ENCODE measurements at places on chromosomes 11 and 22.
A peak's percentile ranks its signal among the peaks of the same experiment; 100 is the strongest.

- no peak for DNase-seq
Observed at GRCh38 chr22:50297510-50298265, 9.8 kb downstream of the PLXNB2 start.

DNA sequence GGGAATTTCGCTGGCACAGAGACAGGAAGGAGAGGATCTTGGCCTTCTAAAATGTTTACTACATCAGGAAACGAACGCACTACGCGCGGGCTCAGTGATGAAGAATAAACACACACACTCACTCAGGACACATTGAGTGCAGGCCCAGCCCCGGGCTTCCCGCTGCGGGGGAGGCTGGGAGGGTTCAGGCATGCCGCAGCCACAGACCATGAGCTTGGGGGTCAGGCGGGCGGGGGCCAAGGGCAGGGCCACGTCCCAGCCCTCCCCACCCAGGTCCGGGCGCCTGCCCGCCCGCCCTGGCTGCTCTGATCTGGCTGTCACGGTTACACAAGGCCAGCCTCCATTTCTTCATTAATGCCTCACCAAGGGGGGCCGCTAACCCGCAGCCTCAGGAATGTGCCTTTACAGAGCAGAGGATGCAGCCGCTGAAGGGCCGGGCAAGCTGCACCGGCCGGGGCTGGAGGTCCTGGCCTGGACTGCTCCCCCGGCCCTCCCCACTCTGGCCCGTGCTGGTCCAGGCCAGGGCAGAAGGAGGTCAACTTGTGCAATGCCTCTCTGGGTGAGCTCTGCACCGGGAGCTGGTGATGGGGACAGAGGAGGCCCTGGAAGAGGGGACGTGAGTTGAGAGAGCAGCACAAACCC, 41.7 kb downstream of the IGF2 start:
- no peak for DNase-seq

DNA sequence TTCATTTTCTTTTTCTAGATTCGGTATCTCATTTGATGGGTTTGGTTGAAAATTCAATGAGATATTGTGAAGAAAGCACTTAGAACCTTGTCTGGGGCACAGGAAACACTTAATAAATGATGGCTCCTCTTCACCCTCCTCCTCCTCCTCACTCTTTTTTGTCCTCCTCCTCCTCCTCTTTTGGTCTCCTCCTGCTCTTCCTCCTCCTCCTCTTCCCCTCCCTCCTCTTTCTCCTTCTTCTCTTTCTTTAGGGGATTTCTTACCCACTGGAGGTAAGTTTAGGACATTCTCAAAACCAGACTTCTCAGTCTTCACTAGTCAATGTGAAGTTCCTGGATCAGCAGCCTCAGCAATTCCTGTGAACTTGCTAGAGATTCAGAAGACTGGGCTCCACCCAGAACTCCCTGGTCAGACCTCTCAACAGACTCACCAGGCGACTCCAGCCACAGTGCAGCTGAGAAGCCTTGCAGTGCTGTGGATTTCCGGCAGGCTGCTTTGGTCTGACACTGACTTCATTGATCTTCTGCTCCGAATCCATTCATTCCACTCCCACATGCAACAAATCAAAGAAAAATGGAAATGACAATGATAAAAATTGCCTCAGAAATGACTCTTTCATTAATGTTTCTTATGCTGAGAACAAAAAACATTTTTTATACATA, 368.6 kb upstream of the B3GAT1 start:
- no peak for DNase-seq

DNA sequence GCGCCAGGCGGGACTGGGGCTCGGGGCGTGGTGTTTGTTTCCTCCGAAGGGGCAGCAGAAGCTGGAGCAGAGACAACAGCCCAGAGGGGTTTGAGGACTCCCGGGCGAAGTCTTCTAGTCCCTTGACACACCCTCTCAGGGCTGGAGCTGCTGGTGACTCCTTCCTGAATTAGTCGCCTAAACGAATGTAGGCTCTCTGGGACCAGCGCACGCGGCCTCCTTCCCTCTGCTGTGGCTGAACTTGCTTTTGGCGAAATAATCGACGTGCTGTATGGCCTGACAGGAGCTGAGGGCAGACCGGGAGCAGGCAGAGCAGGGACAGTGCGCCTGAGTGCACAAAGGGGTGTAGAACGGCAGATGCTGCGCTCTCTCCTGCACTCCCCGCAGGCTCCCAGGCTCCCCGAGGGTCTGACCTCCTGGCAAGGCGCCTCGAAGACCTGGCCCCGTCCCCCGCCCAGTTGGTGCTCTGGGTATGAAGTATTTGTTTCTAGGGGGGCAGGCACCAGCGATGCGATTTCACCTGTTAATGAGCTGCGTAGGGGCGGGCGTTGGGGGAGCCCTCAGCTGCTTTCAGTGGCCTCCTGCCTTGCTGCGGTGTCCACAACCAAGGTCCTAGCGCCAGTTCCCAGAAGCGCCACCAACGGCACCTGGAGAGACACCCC, 5.3 kb downstream of the SLC17A6 start:
- DNase-seq, result no peak

DNA sequence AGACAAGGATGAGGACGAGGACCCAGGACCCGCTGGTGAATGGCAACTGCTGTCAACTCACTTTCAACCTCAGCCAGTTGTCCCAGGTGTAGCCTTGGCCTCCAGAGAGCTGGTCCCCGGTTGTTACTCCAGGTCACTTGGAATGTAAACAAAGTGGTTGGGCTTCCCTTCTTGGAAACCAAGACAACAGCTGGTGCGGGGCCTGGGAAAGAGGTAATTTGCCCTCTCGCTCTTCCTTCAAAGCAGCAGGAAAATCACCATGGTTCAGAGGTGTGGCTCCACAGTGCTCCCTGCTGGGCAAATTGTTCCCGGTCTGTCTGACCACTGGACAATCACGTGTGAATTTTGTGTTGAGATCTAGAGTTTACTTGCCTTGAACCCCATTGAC, 15.0 kb downstream of the SLC1A2 start:
- DNase-seq, result no peak

DNA sequence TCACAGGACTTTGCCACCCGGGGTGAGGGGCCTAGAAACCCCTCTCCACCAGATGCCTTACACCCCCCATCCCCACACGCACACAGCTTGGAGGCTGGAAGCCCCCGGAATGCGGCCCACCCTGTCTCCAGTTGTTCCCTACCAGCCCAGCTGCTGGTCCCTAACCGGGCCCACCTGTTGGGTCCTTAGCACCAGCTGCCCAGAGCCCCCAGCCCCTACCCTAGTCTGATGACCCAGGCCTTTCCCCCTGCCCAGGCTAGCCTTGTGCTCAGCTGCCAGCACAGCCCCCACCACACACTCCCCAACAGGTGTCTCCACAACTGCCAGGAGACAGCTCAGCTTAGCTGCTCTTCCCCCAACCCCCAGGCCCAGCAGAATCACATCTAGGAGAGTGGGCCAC, 67.1 kb downstream of the CDKN1C start:
- no peak for DNase-seq

DNA sequence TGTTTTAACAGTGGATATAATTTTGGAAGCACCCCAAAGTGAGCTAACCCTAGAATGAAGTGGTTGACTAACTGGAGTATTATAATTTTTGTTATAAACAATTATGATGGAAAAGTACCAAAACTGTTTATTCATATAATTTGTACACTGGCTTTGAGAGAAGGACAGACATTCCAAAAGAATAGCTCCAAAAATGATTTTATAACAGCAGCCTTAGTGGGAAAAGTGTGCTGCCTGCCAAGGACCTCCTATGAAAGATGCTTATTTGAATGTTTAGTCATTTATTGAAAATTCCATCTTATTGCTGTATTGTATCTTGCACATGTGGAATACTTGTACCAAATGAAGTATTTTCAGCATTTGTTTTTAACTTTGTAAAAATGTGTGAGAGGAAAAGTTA, 169.8 kb downstream of the GUCY1A2 start:
- DNase-seq, result no peak

DNA sequence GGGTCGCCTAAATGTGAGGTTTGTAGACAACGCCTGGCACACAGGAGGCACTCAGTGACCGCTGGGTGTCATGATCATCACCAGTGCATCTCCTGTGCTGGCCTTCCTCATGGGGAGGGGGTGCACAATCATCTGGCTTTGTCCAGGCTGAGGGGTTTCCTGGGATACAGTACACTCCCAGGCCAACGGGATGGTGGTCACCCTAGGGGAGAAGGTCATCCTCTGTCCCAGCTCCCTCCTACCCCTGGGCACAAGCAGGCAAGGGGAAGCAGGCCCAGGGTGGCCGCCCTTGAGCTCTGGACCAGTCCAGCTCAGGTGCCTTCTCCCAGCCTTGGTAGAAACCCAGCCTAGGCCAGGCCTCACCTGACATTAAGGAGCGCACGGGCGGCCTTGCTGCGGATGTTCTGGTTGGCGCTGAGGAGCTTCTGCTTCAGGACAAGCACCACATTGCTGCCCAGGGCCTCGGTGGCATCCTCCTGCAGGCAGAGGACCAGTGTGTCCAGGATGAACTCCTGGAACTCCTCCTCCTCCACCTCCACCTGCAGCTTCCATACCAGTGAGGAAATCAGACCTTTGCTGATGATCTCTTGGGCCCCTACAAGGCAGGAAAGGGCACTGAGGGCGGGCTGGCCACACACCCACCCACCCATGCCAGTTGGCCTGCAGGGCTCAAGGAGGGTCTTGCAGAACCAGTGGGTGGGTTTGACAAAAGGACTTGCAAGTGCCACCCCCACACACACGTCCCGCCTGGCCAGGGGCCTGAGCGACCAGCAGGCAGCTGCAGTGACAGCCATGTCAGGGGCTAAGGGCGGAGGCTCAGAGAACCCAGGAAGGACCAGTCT, 6.6 kb upstream of the GNAZ start:
- no peak for DNase-seq

GRCh38 chr11:130314184-130314749, 450 bp downstream of the ZBTB44 start:
- DNase-seq, result peak; percentile 66

DNA sequence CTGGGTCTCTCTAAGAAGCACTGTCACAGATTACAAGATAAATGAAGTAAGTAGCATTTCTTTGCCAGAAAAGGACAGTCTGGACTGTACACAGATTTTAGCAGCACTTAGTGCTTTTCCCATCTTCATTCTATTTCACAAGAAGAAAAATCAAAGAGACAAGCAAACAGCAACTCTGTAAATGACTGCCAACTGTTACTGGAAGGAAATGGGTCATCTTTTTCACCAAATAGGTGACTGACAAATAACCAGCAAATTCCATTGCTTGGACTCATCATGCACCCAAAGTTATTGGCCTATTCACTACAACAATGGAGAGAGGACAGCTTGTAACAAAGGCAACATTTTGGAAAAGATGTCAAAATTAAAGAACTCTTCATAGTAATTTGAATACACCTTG, 28.9 kb upstream of the CARD18 start:
- DNase-seq, result no peak

- DNase-seq, result no peak
Observed at GRCh38 chr11:117462183-117462863, 134.7 kb downstream of the CEP164 start.

DNA sequence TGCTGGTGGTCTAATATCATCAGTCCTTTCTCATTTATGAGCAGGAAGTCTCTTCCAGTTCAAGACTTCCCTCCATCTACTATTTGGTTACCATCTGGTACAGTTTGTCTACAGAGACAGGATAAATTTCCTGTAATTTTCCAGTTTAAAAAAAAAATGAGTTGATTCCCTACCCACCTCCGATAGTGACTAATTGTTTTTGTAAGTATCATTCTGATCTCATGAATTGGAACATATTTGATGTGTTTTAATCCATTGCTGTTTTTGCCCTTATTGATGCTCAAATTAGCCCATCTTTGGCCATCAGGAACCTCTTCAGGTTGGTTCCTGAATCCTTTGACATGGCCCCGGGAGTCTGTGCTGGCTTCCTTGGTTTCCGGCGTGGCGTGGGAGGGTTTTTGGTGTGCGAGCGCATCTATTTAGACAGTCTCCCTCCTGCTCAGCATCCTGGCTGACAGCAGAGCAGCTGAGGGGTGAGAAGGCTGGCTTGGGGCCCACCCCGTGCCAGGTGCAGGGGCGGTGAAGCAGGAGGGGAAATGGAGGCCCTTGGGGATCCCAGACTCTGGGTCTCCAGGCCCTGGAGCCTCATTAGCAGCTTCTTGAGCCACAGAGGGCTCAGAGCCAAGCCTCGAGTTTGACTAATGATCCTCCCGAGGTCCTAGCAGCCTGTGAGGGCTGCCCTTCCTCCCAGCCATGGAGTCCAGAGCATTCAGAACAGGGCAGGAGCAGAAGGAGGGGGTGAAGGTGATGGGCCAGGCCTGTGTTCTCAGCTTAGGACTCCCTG, 6.8 kb downstream of the OMP start:
- no peak for DNase-seq

GRCh38 chr11:67409781-67410368, 5.6 kb upstream of the CARNS1 start:
- no peak for DNase-seq

DNA sequence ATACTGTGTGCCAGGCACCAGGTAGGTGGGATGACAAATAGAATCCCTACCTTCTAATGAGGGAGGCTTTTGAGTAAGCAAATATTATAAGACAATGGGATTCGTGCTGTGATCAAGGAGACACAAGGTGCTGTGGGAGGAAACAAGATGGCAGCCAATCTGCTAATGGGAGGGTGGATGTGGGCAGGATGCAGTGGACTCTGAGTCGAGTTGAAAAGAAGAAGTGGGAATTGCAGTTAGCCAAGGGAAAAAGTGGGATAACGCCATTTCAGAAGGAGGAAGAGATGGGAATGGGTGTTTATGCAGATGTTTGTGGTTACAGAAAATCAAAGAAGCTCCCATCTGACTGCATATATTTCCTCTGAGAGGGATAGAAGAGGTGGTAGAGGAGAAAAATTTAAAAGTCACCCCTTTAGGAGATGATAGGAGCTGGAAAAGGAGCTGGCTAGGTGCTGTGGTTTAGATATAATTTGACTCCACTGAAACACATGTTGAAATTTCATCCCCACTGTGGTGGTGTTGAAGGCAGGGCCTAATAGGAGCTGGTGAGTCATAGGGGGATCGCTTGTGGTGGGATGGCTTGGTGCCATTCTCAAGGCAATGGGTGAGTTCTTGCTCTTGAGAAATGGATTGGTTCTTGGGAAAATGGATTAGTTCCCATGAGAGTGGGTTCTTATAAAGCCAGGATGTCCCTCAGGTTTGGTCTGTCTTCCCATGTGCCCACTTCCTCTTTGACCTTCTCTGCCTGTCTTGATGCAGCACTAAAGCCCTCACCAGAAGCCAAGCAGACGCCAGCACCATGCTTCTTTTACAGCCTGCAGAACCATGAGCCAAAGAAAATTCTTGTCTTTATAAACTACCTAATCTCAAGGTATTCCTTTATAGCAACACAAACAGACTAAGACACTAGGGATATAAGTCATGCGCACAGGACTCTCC, 30.0 kb upstream of the POU2AF1 start:
- no peak for DNase-seq

GRCh38 chr11:30594646-30595411, 8.7 kb upstream of the MPPED2 start:
- DNase-seq, result no peak

GRCh38 chr22:44287121-44287693, 25.5 kb downstream of the SHISAL1 start:
- no peak for DNase-seq

All from occipital lobe (tissue), 3 donors.